ENCODE measurements at places on chromosomes 5 and 9.

GRCh38 chr5:84634256-84634655 lies 249.6 kb upstream of the EDIL3 start:
- no peak for DNase-seq

DNA sequence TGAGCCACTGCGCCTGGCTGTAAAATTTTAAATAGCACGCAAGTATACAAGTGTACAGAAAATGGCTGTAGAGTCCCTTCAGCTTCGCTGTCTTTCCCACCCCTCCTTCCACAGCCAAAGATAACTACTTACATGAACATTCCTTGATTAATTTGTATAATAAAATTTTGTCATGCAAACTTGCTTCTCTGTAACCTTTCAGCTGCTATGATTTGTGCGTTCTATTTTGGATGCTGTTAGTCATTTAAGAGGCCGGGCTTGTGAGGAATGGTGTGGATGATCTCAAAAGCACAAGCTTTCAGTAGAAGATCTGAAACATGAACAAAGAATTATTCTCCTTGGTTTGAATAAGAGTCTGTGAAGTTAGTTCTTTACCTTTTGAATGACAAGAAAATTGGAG lies 115.0 kb upstream of the TLE1 start:
- no peak for DNase-seq

DNA sequence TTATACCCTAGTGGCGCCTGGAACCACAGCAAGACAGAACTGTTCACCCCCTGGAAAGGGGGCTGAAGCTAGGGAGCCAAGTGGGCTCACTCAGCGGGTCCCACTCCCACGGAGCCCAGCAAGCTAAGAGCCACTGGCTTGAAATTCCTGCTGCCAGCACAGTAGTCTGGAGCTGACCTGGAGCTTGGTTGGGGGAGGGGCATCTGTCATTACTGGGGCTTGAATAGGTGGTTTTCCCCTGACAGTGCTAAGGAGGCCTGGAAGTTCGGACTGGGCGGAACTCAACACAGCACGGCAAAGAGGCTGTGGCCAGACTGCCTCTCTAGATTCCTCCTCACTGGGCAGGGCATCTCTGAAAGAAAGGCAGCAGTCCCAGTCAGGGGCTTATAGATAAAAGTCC lies 19.5 kb downstream of the BTNL3 start:
- DNase-seq = no peak

- DNase-seq = no peak
Measured at GRCh38 chr5:53399926-53400697, 80.3 kb upstream of the FST start.

GRCh38 chr5:40410231-40410861 lies 269.4 kb upstream of the PTGER4 start:
- DNase-seq = peak; percentile 7

- DNase-seq = no peak
Measured at GRCh38 chr9:14031810-14032209, 282.1 kb downstream of the NFIB start.

GRCh38 chr9:77944556-77945243 lies 86.9 kb downstream of the GNAQ start:
- DNase-seq = peak; percentile 77

GRCh38 chr5:119795768-119796167 lies 166.4 kb downstream of the FAM170A start:
- no peak for DNase-seq

DNA sequence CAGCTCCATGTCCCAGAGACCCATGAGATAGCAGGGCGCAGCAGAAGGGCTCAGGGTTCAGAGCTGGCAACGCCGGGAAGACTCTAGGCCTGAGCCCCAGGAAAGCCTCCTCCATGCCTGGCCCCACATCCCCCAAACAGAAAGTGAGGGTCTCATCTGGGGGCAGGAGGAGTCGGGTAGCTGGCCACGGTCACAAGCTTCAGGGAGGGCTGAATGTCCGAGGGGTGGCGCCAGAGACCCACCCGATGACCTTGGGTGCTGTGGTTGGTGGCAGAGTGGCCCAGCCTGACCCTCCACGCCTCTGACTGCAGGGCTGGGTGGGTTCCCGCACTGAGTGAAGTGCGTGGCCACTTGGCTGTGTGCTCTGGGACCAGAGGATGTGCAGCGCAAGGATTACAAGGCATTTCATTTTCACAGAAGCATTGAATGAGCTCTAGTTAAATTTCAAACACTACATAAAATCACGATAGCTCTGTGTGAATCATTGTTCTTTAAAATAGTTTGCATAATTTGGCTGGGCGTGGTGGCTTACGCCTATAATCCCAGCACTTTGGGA lies 3.0 kb downstream of the C8G start:
- no peak for DNase-seq

- DNase-seq = no peak
Measured at GRCh38 chr5:112960863-112961504, 15.6 kb upstream of the DCP2 start.

GRCh38 chr5:136034492-136034891 lies 5.7 kb downstream of the TGFBI start:
- no peak for DNase-seq

All from GF-D8 (cell line).